ENCODE measurements at places on chromosomes 6 and 20.

- peak; percentile 57 for DNase-seq
Observed at GRCh38 chr6:166707045-166707444, 80.0 kb upstream of the RPS6KA2 start.

GRCh38 chr6:55917751-55918415 lies 42.5 kb upstream of the BMP5 start:
- DNase-seq = no peak

DNA sequence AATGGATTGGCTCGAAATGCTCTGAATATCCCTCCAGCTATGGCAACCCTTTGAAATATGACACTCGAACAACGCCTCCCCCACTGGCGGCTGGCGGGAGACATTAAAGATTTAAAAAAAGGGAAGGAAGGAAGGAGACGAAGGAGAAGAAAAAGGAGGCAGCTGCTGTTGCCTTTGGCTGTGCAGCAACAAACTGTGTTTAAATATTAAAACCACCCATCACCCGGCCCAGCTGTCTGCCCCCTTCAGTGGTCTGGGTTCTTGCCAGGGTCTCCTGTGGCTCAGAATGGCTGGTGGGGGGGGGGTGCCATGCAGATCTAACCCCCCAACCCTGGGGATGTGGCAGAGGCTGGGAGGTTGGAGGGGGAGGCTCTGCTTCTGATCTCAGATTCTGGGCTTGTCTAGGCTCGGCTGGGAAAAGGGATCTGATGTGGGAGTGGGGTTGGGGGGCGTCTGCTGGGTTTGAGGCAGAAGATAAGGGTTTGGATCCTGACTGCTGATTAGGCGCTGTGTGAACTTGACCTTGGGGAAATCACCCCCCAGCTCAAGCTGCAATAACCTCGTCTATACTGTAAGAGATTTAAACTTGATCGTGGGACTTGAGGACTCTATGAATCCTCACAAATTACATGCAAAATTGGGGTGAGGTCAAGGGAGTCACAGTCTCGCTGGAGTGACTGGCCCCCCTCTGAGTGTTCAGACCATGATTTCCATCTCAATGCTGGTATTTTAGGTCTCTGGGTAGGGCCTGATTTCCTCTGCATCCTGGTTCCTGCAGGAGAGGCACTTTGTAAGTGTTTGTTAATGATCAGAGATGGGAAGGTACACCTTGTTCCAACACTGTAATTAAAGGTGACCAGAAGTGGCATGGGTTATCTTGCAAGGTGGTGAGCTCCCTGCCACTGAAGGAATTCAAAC lies 40.3 kb upstream of the BLCAP start:
- no peak for DNase-seq

DNA sequence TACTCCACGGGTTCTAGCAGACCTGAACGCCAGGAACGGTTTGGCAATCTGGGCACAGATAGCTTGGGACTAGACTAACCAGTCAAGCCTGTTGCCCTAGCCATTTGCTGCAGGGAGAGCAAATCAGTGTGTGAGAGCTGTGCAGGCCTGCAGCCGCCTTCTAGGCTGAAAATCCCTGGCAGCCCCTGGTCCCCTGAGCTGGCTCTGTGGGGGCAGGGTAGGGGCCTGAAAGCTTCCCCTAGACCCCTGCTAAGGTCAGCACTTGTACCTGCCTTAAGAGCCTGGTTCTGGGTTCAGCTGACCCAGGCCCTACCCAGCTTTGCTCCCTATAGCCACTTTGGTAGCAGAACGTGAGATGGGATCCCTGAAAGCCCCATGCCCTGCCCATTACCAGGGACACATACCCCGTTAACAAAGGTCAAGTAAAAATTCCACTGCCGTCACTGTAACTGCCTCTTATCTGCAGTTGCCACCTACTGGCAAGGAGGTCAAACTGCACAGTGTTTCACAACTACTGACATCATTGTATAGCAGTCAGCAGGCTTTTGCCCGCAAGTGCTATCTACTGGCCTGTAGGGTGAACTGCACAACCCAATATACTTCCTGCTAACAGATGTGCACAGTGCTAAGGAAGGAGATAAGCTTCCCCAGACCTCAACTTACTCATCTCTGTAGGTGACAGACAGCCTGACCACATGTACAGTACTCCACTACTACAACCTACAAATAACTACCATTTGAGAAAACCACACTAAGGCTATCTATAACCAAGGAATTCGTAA lies 95.1 kb upstream of the OLIG3 start:
- DNase-seq = peak; percentile 77

DNA sequence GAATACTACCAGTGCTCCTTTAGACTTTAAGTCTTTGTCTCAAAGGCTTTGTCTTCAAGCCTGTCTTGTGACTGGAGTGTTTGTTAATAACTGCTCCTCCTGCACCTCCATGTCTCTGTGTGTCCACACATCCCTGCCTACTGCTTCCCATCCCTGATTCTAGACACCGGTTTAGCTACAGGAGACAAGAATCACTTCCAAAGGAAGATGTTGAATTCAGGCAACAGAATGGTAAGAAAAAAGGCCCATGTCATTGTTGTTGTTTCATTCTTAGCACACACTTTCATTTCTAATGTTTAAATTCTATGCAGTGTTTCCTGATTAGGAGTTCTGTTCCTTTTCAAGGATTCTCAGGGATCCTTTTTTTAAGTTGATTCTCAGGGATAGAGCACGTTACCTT lies 293.6 kb upstream of the STXBP5 start:
- no peak for DNase-seq

DNA sequence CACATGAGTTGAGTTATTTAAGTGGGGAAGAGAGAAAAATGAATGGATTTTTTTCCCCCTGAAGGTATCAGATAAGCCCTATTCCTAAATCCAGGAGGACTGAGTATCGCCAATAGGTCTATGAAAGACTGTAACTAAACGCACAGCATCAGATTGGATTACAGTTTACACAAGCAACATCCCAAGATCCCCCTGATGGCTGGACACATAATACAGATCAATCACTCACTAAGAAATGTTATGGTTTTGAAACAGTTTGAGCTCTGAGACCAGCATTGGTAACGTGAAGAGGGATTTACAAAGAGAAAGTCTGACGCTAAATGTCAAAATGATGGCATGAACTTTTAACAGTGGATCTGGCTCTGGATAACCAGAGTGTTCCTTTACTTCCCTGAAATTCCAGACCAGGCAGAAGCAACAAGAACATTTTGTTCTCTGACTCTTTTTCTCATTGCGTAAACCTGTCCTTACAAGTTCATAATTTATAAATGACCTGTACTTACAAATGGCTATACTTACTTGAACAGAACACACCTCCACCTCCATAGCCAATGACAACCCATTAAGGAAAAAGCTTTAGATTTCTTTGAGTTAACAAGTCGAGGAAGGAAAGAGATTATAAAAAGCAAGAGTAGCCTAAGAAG lies 131.8 kb upstream of the BEND3 start:
- peak; percentile 78 for DNase-seq

- no peak for DNase-seq
Observed at GRCh38 chr6:20137240-20137639, 75.0 kb downstream of the MBOAT1 start.

DNA sequence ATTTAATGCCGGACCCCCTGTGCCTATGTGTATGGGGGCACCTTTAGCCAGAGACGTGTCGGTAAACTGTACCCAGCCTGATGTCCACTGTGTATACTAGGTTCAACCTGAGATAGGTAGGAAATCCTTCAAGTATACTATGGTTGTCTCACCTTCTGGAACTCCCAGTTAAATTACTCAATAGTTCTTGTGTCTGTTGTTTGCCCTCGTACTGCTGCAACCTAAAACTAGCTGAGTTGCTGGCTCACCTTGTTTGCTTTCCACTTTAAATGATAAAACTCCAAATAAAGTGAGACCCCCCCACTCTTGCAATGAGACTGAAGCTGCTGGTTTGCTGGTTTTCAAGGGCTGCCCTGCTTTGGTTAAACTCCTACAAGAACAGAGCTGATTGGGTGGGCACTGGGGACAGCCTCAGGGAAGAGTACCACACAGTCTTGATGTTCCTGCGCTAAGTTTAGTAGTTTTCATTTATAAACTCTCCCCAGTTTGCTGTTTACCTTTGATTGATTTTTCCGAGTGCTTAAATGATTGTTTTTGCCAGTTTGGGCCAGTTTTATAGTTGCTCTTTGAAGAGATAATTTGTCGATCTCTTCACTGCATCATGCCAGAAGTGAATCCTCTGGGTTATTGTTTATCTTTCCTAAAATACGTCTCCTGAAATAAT lies 1281.8 kb upstream of the MAP3K7 start:
- no peak for DNase-seq

- peak; percentile 93 for DNase-seq
Observed at GRCh38 chr6:140921366-140922226, 1211.1 kb upstream of the GJE1 start.

DNA sequence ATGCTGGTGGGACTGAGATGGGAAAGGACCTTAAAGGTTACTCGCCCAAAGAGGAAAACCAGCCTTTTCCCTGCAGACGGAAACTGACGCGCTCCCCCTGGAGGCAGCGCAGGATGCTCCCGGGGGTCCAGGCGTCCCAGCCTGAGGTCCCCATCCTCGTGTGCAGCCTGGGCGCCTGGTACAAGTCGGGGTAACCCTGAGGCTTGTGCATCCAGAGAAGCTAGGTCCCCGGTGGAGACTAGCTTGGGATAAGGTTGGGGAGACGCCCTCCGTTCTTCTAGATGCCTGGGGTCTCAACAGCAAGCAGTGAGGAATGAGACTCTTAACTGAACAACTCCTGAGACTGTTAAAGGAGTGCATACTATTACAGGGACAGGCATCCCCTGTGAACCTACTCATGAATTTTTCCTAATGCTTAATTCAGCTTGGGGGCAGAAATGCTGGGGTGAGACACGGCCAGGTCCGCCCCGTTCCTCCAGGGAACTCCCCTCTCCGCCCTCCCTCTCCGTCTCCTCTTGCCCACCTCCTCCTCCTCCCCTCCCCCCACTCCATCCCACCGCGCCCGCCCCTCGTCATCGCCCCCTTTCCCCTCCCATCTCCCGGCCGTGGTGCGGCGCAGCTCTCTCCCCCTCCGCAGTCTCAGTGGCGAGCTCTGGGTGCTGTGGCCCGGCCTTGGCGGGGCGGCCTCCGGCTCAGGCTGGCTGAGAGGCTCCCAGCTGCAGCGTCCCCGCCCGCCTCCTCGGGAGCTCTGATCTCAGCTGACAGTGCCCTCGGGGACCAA lies at the start of gene PRSS35:
PRSS35 (plus strand) TSS at position 634 of the 781 bp plus-strand sequence. CDS start 10,908 bp downstream, outside the sequence.
- peak; percentile 55 for DNase-seq

DNA sequence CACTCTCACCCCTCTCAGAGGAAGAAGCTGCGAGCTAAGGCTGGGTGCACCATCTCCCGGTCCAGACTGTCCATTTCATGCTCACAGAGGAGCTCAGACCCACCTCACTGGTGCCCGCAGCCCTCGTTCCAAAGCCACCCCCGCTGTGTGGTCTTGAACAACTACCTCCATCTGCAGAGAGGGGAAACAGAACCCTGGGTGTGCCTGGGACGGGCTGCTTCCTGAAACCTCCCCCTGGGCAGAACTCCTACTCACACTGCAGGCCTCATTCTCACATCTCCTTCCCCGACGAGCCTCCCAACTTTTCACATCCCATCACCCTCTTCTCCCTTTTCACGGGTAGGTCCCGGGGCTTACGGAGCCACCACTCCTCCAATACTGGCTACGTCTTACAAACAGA lies 18.1 kb downstream of the PMEPA1 start:
- no peak for DNase-seq

GRCh38 chr20:1491860-1492642 lies 831 bp upstream of the SIRPB2 start:
- DNase-seq = no peak

DNA sequence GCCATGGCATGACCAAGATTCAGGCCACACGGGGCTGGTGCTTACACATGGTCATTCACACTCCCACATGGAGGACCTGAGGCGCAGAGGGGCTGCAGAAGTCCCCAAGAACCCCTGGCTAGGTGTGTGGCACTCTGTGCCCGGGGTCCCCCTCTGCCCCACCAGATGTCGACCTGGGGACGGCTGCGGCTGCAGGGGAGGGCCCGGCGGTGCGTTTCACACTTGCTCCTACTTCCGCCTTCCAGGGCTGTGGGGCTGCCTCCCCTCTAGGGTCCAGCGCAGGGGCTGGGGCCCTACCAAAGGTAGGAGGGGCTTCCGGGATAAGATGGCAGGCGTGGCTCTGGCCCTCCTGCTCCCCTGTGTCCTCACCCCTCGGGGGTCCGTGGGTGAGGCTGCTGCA lies 81.1 kb upstream of the SLCO4A1 start:
- no peak for DNase-seq

- DNase-seq = no peak
Observed at GRCh38 chr20:8094415-8094818, 37.6 kb upstream of the PLCB1 start.

GRCh38 chr6:35049900-35050756 lies 91.0 kb downstream of the TCP11 start:
- no peak for DNase-seq

DNA sequence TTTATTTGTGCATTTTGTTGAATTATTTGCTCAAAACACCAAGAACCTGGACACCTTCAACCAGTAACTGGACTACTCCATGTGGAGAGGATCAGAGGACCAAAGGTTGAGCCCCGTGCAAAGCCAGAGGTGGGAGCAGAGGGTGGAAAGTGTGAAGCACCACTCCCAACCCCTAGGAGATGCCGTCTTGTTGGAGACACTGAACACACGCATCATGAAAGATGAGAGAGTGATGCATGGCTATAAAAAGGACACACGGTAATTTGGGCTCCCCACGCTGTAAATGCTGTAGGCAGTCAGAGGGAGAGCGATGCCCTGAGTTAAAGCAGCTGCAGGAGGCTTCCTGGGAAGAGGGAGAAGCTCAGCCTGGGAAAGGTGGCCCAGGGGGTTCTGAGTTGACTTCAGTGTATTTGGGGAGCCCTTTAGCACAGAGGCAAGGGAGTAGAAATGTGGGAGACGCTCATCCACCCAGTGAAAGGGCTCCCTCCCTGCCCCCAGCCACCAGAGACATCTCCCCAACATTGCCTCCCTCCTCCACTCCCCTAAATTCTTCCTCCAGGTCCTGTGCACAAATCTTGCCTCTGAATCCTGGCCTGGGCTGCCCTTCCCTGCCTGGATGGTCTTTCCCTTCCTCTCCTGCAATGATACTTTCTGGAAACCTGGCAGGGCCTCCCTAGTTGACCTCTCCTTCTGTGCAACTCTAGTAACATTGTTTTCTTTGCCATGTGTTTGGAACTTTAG lies 55.8 kb upstream of the IYD start:
- DNase-seq = no peak

- DNase-seq = no peak
Observed at GRCh38 chr6:167037762-167038161, 38.6 kb downstream of the CEP43 start.

GRCh38 chr6:135449246-135449645 lies 48.3 kb downstream of the AHI1 start:
- DNase-seq = no peak

DNA sequence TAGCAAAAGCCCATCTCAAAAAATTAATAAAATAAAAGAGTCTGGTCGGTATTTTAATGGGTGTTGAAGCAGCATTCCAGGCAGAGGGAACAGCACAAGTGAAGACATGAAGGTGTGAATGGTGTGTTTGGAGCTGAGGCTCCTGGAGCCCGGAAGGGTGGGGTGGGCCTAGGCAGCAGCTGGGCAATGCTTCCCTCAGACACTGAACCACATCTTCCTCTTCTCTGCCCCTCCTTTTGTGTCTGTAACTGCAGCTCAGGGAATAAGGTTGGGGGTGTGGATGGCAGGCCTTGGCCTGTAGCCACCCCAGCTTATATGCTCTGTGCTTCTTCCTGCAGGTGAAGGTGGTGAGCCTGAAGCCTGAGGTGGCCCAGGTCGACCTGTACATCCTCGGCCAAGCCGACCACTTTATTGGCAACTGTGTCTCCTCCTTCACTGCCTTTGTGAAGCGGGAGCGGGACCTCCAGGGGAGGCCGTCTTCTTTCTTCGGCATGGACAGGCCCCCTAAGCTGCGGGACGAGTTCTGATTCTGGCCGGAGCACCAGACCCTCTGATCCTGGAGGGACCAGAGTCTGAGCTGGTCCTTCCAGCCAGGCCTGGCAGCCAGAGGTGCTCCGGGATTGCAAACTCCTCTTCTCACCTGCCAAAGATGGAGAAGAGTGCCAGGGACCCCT lies 26.6 kb downstream of the POFUT1 start:
- no peak for DNase-seq
